ENCODE measurements at places on chromosomes 6 and 20.

DNA sequence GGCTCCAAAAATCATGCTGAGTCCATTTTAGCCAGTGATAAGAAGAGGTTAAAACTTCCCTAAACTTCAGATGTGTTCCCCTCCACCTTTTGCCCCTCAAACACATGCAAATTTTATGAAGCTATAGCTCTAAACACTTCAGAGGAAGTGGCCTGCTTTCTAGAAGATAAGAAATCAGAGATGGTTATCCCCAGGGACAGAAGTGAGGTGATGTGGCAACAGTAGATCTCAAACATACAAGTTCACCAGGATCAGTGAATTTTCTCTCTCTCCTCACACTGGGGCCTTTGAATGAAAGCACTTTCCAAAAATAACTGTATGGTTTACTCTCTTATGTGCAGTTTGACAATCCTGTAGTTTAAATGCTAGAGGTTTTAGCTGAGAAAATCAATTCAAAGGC is 332.0 kb downstream of the BTBD9 start:
- DNase-seq, result peak; percentile 65

DNA sequence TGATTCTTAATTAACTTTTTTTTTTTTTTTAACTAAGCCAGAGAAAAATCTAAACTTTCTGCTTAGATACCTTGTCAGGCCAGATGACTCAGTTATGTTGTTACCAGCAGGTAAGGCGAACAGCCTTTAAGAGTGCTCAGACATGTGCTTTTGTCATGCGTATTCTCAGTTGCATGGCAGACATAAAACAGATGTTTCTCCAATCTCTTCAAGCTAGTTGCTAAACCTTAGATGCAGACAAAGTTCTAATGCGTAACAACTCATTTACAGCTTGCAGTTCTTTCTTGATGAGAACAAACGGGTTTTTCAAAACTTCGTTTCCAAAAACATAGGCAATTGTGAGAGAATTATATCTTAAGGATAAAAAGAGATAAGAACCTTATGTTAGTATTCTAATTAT is 49.6 kb upstream of the GFRAL start:
- no peak for DNase-seq

- DNase-seq, result peak; percentile 96
Measured at GRCh38 chr6:43369174-43370002, at the start of gene ZNF318. ZNF318 (minus strand) TSS chr6:43369647; CDS start chr6:43369365, 282 bp downstream.

GRCh38 chr6:71656121-71656520 is 230.2 kb upstream of the RIMS1 start:
- DNase-seq, result no peak

DNA sequence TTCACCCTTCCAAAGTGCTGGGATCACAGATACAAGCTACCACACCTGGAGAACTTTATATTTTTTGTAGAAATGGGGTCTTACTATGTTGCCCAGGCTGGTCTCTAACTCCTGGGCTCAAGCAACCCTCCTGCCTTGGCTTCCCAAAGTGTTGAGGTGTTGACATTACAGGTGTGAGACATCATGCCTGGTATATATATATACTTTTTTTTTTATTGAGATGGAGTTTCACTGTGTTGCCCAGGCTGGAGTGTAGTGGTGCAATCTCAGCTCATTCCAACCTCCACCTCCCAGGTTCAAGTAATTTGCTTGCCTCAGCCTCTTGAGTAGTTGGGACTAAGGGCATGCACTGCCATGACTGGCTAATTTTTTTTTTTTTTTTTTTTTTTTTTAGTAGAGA is 5.4 kb downstream of the FKBP5 start:
- no peak for DNase-seq

DNA sequence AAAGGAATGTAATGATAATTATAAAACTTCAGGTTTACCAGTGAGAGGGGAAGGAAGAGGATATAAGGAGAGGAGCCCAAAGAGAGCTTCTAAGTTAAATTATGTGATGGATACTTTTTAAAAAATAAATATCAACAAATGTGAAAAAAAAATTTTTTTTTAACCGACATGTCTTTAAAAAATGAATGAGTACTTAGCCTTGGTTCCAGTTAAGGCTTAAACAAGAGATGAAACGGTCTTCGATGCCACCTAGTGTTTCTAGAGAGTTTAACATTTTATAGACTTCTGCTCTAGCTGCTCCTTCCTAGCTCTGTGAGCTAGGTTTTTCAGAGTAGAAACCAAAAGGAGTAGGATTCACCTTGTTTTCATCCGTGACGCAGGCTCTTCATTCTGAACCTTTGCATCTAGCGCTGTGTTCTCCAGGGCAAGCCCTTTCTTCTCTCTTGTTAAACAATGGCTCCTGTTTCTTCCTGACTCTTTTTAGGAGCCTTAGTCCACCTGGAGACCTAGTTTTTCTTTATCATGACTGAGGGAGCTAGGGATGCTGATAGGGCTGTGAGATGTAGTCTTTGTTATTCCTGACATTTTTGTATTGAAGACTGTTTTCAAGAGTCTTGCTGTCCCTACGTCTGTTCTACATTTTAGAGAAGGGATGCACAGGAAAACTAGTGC is 42.4 kb upstream of the GNRH2 start:
- peak; percentile 83 for DNase-seq

- no peak for DNase-seq
Measured at GRCh38 chr20:54510541-54511129, 35.2 kb downstream of the DOK5 start.

- no peak for DNase-seq
Measured at GRCh38 chr6:157107915-157108651, 215.2 kb downstream of the TMEM242 start.

- no peak for DNase-seq
Measured at GRCh38 chr20:17808357-17808756, 108.6 kb downstream of the BANF2 start.

DNA sequence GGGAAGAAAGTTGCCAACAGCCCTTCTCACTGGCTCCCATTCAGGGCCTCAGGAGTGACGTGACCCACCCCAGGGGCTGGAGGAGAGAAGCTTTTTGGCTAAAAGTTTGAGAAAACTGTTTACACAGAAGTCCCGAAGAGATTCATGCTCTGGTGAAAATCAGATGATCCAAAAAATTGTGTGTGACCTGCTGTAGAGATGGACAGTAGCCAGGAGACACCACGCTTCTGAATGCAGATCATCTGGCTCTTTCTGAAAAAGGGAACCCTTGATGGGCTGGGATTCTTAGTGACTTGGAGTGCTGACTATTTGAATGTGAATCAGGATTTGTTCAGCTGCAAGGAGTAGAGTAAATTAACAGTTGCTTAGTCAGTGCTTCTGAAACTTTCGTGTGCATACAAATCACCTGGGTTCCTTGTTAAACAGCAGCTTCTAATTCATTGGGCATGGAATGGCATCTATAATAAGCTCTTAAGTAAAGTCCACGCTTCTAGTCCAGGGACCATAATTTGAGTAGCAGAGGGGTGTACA is 265.1 kb downstream of the PREX1 start:
- no peak for DNase-seq

DNA sequence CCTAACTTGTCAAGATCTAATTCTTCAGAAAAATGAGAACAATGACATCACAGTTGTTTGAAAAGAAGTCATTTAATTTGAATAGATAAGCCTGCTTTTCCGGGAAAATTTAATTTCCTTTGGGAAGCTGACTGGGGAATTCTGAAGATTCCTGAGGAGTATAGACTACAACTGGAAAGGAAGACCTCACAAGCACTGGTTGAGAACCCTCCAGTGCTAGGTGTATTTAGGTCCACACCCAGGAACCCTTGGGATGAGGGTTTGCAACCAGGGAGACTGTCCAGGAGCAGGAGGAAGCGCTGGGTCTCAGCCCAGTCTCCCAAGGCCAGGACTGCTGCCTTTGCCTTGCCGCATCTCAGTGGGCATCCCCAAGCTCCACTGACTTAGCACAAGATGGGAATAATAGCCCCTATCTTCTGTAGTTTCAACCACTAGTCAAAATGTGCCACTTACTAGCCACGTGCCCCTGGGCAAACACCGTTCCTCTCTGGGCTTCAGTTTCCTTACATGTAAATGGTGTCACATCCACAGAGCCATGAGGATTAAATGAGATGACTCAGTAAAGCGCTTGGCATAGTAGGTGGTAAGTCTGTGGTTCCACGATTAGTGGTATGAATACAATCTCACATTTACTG is 6.9 kb upstream of the CD93 start:
- DNase-seq, result no peak

- no peak for DNase-seq
Measured at GRCh38 chr20:50713657-50714101, 17.7 kb upstream of the PARD6B start.

DNA sequence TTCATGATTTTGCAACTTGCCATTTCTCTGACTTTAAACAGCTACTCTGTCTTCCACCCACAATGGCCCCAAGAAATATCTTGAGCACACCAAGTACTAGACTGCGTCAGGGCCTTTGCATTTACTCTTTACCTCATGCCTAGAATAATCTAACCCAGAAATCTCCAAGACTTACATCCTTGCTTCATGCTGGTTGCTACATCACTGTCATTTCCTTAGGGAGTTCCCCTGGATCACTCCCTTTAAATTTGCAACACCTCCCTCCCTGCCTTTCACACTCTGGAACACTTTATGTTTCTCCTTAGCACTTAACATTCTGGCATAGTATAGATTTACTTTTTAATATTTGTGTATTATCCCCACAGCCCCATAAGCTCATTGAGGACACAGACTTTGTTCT is 4.9 kb upstream of the ELOVL5 start:
- DNase-seq, result no peak

DNA sequence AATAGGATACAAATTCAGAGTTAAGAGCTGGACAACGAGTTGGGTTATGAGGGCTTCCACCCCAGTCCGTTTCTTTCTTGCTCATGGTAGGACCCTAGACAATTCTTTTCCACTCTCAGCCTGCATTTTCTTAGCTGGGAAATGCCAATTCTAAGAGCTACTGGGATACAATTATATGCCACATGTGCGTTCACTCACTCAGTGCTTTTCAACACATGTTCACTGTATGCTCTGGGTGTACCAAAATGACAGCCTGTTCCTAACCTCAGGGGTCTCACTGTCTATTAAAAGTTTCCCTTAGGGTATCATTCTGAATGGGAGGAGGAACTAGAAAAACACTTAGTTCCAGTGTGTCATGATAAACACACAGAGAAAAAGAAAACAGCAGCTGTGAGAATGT is 505 bp upstream of the DEFB115 start:
- no peak for DNase-seq

DNA sequence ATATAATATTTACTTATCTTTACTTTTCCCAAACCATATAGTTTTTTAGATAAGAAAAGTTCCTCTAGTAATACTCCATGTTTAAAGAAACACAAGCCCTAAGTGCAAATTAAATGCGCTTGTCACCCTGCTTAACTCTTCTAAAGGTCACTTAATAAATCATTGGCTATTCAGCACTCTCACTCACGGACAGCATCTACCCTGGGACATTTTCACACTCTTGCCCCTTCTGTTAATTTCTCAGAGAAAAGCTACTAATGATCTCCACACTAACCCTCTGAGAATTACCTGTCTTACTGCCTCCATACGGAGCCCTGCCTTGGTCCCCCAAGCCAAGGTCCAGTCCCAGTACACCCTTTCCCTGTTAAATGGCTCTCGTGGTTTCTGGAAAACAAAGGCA is 102.2 kb downstream of the NRN1 start:
- no peak for DNase-seq

- DNase-seq, result no peak
Measured at GRCh38 chr6:71478834-71479541, 190.4 kb downstream of the OGFRL1 start.

DNA sequence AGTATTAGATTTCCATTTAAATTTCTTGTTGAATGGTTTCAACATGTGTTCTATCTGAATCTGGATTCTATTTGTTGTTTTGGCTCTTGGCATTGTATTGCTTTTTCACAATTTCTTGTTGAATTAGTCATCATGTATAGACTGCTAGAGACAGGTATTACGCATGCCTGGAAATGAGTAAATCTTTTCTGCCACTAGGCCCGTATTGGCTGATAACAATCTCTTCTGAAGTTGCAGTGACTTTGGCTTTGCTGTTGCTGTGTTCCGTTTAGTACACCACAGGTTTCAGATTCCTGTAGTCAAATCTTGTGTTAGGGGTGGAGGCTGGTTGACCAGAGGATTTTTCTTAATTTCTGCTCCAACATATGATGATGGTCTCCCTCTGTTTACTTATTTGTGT is 1339.4 kb downstream of the GRIK2 start:
- DNase-seq, result no peak

- DNase-seq, result no peak
Measured at GRCh38 chr6:159919800-159920199, 29.0 kb downstream of the MAS1 start.

DNA sequence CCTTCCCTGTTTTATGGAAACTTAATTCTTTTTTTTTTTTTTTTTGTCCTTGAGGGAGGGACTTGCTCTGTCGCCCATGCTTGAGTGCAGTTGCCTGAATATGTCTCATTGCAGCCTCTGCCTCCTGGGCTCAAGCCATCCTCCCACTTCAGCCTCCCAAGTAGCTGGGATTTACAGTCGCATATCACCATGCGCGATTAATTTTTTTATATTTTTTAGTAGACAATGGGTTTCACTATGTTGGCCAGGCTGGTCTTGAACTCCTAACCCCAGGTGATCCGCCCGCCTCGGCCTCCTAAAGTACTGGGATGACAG is 654 bp downstream of the TMEM14C start:
- DNase-seq, result no peak

GRCh38 chr6:150249261-150249660 is 106.4 kb downstream of the PPP1R14C start:
- DNase-seq, result no peak

- no peak for DNase-seq
Measured at GRCh38 chr6:11196511-11197174, 35.8 kb downstream of the NEDD9 start.

DNA sequence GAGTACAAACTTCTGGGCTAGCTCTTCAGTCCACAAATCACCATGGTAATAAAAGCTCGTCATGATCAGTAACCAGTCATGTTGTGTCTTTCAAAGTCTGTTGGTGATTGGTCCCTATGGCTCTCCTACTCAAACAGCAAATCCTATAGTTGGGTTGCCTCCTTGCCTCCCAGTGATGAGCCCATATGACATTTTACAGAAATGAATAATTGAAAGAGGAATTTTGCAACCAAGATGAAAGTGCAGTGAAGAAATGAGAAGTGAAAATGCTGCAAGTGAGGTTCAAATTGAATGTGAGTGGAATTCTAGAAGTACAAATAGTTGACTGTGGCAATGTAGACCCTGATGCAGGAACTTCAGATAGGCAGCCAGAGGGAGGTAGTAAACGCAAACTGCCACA is 5.1 kb upstream of the SIRPD start:
- no peak for DNase-seq

DNA sequence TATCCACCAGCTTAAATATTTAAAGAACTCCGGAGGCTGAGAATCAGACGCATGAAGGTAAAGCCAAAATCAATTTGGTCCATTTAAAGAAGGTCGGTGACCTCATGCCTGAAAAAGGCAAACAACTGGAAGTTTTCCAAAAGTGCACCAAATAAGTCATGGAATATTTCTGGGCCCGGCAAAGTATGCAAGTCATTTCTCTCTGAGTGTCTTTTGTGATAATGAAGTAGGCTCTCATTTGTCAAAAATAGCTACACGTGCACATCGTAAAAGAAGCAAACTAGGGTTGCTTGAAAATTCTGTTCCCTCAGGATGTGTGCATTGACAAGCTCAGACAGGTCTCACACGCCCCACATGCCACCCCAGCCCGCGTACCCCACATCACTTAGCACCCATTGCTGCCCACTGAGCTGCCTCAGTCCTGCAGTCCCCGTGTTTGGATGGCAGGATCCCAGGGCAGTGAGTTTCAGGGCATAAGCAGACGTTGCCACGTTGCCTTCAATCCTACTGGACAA is 20.5 kb upstream of the PYGB start:
- no peak for DNase-seq
